ENCODE measurements at places on chromosomes 7 and 10. TPM values are rescaled to one million over a fixed set of nuclear protein-coding genes. Genes with fewer than 3 reads are reported as not detected.

Gene MSS51
- 1.6 TPM for polyA plus RNA-seq

Gene PON1
- 0.34 TPM for polyA plus RNA-seq

Gene MAT1A
- polyA plus RNA-seq: 1.3 TPM

Gene LIPF
- 0.18 TPM for polyA plus RNA-seq

Gene ZKSCAN5
- 16.2 TPM for polyA plus RNA-seq

Gene ANKRD26
- polyA plus RNA-seq: 17.5 TPM

GRCh38 chr7:88217675-88218428, 2.0 kb downstream of the SRI start:
- no peak for DNase-seq

DNA sequence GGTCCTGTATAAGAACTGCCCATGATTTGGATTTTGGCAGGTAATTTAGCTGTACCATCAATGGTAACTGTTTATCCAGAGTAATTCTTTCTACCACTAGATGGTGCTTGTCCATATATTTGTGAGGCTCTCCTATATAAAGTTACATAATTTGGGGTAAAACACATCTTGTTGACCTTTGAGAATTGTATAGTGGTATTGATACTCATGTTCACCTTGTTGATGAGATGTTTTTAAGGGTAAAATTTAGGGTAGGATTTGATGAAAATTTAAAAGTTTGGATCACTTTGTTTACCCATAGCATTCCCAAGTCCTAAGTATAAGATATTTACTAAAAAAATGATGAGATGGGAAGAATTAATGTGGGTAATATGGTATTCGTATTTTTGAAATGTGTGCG, 31.6 kb downstream of the ST7 start:
- no peak for DNase-seq

GRCh38 chr7:142506601-142507000, 242.7 kb upstream of the PRSS1 start:
- no peak for DNase-seq

DNA sequence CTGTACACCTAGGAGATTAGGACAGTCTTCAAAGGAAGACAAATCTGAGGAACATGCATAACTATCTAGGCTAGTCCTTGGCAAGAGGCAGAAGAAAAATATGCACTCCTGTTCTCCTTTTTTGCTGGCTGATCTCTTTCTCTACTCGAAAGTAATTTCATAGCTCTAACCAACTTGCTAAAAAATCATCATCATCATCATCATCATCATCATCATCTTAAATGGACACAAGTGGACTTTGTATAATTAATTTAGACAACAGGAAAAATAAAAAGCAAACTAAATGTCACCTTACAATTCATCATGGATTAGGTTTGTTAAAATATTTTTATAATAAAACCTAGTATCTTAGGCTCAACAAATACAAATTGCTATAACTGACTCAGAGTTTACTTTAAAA, 47.2 kb upstream of the DKK1 start:
- DNase-seq: no peak

DNA sequence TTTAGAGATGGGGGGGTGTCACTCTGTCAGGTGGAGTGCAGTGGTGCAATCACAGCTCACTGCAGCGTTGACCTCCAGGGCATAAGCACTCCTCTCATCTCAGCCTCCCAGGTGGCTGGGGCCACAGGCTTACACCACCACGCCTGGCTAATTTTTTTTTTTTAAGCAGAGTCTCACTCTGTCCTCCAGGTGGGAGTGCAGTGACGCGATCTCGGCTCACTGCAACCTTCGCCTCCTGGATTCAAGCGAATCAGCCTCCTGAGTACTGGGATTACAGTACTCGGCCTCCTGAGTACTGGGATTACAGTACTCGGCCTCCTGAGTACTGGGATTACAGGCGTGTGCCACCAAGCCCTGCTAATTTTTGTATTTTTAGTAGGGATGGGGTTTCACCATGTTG, 23.6 kb upstream of the PPIA start:
- no peak for DNase-seq

DNA sequence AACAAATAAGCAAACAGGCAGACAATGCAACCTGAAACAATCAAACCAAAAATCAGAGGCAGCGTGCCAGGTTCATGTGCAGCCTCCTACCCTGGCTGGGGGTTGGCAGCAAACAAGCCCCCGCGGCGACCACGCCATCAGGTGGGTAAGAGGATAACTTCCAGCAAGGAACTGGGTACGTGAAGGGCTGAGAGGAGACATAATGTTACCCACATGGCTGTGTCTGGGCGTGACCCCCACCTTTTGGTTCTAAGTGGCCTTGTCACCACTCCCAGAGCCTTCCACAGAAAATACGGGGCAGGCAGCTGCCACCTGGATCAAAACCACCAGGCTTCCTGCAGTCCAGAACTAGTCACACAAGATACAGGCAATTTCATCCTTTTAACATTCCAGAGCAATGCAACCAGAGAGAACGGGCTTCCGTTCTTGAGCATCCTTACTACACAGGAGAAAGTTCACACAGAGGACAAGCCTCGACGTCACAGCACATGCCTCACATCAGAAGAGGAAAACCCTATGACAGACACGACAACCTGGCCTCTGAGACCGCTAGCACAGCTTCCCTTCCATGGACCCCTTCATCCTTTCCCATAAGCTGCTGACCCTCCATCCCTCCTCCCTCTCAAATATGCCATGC, 171.0 kb downstream of the GRID1 start:
- no peak for DNase-seq

DNA sequence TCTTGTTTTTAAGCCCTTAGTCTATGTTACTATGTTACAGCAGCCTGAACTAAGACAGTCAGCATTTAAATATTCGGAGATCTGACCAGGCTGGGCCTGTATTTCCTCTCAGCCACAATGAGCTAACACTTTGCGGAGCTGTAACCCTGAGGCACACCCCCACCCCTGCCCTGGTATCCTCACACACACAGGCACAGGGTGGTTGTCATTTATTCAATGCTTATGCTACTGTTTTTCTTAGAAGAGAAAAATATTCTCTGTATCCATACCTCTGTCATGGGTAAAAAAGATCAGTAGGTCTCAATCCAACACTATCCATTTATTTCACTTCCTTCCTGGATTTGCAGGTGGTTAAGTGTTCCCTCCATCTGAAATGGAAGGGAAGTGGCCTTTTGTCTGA, 80.3 kb upstream of the TRIL start:
- DNase-seq: no peak

- peak; percentile 20 for DNase-seq
Observed at GRCh38 chr7:107045195-107045960, 873 bp downstream of the PRKAR2B start.

GRCh38 chr7:34417781-34418180, 240.2 kb upstream of the NPSR1 start:
- no peak for DNase-seq

DNA sequence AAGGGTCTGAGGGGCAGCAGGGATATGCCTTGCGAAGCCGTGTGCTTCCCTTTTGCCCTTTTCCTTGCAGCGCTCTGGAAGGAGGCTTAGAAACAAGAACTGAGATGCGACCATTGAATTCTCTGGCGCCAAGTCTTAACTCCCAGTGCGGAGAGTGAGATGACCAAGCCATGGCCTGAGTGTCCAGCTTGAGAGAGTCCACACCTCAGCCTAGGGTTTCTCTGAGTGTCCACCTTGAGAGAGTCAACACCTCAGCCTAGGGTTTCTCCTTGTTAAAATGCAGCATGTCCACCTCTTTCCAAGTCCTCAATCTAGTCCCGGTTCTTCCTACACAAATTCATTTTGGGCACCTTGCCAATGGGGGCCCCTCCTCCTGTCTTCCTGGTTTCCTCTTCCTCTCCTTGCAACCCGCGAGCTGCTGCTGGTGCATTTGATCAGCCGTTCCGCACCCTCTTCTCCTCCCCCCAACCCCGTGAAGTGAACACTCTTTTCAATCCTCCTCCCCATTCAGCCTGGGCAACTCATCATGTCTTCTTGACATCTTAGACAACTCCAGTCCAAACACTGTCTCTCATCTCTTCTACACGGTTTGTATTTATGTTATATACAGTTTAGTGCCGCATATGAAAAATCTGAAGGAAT, 178.2 kb upstream of the PITRM1 start:
- DNase-seq: no peak

DNA sequence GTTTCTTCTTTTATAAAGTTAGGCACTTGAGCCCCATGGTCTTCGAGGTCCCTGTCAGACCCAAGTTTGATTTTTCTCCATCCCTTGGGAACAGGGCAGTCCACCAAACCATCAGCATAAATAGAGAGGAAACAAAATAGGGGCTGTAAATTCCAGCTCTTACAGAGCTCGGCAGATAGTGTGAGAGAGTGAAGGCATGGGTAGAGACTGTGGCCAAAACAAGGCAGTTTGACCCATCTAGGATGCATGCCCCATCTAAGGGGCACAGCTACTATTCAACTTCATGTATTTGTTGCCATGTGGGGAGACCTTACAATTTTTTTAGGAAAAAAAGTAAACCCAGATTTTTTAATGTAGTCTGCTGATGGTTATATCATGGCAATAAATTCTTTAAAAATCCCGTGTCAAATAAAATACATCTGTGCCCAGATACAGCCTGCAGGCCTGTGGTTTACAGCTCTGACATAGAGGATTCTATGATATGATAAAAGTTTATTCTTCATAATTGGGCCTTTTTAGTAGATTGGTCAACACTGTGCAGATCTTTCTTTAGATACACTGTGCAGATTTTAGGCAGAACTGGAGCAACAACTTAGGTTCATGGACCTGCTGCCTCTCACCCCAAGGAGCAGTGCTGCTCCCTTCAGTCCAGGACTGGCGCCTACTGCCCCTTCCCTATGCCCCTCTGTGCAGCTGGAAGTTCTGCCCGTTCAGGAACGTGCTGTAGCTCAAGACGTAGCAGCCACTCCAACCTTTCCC, 5.3 kb downstream of the PPP1R3C start:
- DNase-seq: no peak

GRCh38 chr7:143983960-143984359, 16.2 kb upstream of the OR6B1 start:
- no peak for DNase-seq

Data from right renal pelvis (tissue), 4 donors.